Gastroesophageal sphincter (tissue), 4 donors: ENCODE measurements at places on chromosomes 11 and 22. TPM values are rescaled to one million over a fixed set of nuclear protein-coding genes. Genes with fewer than 3 reads are reported as not detected.

GRCh38 chr11:68011051-68011943, 1.2 kb downstream of the ALDH3B1 start:
- no peak for ATAC-seq

DNA sequence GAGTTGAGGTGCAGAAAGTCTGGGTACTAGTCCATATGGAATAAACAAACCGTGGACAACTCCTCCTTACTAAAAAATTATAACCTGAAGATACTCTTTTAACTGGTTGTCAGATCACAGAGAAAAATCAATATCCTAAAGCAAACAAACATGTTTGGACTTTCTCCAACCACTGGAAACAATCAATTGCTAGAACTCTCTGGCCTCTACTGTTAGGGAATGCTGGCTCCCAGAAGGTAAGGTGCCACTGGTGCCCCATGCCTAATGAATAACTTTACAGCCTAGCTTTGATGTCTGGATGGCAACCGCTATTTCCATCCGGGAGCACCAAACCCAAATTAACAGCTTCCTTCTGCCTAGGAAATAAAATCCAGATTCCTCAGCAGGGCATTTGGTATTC, 74.5 kb downstream of the AMBRA1 start:
- ATAC-seq = no peak

GRCh38 chr22:37182101-37182948, 5.7 kb downstream of the C1QTNF6 start:
- no peak for ATAC-seq

DNA sequence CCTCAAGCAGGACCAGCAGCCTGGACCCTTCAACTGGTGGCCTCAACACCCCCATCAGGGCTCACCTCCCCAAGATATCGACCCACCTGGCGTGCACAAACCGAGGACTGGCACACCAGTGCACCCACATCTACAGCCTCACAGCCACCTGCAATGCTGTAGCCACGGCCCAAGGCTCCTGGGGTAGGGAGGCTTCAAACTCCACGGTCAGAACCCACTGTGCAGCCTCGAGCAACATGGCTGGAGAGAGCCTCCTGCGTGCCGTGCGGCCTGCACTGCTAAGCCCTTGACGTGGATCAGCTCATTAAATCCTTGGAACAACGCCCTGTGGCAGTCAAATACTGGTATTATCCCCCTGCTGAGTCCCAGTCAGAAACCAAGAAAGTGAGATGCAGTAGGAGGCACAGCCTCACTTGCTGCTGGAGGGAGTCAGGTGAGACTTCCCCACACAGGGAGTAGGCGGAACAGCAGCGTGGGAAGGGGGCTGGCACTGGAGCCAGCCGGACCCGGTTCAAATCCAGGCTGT, 4.6 kb downstream of the CARD10 start:
- no peak for ATAC-seq

- no peak for ATAC-seq
Observed at GRCh38 chr11:46003572-46003971, 81.1 kb downstream of the LARGE2 start.

- ATAC-seq = no peak
Observed at GRCh38 chr11:33035011-33035410, 4.4 kb upstream of the TCP11L1 start.

DNA sequence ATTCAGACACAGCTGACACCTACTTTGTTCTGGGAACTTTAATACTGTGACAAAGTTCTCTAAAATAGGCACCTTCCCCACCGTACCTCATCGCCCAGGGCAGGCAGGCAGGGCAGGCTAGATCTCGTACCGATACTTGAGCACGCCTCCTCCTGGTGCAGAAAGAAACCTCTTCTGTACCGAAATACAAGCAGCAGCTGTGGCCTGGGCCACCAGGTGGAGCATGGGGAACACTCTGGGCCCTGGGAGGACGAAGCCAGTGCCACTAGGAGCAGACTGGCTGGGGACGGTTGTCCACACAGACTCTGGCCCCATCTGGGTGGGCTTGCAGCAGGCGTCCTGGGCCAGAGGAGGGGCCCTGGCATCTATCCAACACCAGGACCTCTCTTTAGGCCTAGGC, 12.8 kb downstream of the PMM1 start:
- peak; percentile 41 for ATAC-seq

- ATAC-seq = peak; percentile 66
Observed at GRCh38 chr11:66768088-66768521, 39.1 kb upstream of the SPTBN2 start.

DNA sequence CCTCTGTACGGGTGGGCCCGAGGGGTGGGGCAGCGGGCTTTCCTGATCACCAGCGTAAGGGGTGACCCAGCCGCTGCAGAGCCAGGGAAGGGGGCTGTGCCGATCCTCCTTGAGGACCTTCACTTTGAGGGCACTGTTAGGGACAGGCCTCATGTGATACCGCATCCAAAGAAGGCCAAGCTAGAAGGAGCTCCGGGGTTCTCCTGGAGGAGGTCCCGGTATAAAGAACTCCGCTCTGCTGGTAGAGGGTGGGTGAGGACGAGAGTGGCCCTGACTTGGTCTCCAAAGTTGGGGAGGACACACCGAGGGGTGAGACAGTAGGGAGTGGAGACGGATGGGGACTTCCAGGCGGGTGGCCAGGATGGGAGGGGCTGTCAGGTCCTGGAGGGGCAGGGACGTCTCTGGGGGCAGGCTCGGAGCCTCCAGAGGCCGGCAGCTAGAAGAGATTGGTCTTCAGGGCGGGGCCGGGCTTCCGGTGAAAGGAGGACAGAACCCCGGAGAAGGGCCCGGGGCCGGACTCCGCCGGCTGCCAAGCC, 4.6 kb downstream of the PHOX2A start:
- ATAC-seq = peak; percentile 71

DNA sequence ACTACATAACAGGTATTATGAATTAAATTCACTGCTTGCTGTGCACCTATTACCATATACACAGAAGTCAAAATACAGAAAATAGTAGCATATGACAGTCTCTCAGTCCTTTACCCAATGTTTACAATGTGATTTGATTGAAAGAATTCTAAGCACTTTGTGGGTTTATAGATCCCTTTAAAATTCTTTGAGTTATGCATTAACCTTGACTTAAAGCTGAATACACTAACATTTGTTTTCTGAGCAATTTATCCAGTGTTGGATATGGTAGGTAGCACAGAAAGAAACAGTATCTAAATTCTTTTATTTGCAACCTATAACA, 230.8 kb upstream of the DDI1 start:
- ATAC-seq = no peak

- no peak for ATAC-seq
Observed at GRCh38 chr22:36104988-36105387, 55.6 kb downstream of the APOL3 start.

KRTAP5-2 gene
- not detected for total RNA-seq

RAB36 gene
- 12.2 TPM for total RNA-seq

SMIM35 gene
- total RNA-seq = not detected

GPHA2 gene
- not detected for total RNA-seq

NCF4 gene
- total RNA-seq = 20.5 TPM
